Right lobe of liver (tissue), 6 donors: ENCODE measurements at places on chromosomes 16 and 17. TPM values are rescaled to one million over a fixed set of nuclear protein-coding genes. Genes with fewer than 3 reads are reported as not detected.
A peak's percentile ranks its signal among the peaks of the same experiment; 100 is the strongest.

DNA sequence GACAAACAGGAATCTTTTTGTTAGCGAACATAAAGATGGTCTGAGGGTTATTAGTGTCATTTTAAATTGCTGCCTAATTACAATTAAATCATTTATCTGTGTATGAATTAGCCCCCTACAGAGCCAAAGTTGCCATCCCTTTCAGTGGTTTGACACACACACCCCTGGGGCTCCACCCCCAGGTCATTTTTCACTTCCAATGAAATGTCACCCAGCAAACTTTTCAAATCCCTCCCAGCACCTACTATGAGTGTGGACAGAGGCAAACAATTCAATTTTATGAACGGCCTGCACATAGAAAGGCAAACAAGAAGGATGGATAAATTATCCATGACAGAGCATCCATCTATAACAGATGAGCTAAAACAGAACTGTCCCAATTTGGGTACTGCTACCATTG, 2.4 kb downstream of the MYH10 start:
- no peak for DNase-seq

GRCh38 chr16:894841-895240, 75.9 kb downstream of the LMF1 start:
- DNase-seq = no peak

DNA sequence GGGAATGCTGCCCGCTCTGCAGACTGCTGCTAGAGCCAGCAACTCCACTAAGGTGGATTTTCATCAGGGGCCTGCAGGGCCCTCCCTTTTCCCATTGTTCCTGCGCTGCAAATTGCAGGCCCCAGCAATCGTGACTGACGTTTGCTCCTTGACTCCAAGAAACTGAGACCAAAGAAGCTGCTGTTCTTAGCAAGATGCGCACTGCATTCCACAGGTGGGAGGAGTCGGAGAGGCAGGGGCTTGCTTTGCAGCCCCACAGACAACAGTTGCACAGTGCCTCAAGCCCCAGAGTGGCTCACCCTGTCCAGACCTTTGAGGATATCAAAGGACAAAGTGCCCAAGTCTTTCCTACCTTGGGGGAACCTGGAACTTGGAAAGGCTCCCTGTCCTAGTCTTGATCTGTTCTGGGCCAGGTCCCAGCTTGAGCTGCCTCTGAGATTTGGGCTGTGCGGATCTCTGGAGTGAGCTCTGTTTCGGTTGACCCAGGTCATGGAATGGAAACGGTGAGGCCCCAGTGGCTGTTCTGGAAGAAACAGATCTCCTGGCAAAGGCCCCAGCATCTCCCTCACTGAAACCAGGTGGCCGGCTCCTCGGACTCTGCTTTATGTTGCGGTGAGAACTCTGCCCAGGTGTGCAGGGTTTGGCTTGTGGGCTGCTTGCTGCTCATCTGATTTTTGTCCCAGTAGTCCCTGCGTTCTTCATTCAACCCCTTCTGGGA, 24.9 kb downstream of the PLCD3 start:
- no peak for DNase-seq

- DNase-seq = no peak
These were observed 5.8 kb downstream of the CRHR1 start for GRCh38 chr17:45789874-45790273.

DNA sequence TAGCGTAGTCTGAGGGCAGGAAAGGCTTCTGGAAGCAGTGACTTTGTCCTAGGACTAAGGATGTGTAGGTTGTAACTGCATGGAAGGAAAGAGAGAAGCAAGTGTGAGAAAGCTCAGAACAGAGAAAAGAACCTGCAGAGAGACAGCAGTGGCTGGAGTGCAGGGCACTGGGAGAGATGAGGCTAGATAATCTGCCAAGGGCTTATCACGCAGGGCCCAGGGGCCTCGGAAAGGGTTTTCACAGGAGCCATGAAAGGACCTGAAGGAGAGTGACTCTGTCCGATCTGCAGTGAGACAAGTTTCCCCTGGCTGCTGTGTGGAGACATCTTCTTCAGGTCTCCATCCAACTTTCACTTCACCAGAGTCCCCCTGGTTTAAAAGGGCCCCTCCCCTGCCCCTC, 7.1 kb upstream of the SRCAP start:
- no peak for DNase-seq

- no peak for DNase-seq
These were observed 22.7 kb downstream of the MYO1D start for GRCh38 chr17:32854207-32854606.

DNA sequence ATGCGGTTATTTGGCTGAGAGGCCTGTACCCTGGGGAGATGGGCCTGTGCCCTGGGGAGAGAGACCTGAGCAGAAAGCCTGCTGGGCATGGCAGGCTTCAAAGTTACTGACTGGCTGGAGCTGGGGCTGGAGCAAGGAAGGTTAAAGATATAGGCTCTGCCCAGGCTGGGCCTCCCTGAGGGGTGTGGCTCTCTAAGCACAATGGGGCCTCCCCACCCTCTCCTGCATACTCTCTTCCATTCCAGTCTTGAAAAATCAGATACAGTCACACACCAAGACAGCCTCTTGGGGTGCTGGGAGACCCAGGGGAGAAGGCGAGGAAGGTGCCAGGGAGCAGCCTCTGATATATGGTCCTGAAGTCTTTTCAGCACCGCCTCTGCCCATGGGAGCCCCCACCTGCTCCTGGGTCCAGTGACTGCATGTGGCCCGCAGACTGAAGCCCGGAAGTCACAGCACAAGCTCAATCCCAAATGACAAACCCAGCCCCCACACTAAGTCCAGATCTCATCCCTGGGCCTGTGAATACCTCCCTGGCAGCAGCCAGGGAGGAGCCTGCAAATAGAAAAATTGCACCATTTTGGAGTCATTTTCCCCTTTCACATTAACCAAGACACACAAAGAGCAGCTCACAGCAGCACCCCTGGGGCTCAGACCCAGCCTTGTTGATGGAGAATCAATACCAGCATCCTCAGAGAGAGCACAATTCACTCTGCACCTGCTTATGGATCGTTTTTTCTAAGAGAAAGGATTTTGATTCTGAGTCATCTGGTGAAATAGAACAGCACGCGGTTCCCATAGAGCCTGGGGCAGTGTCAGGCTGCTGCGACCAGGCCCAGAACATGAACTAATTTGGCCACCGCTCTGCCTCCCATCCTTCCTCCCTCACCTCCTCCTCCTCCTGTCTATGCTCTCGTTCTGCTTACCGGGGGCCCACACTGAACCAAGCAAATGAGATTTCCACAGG, 25.6 kb upstream of the CACNG1 start:
- DNase-seq = no peak

- no peak for DNase-seq
These were observed 68.6 kb downstream of the CCT6B start for GRCh38 chr17:34892461-34893249.

DNA sequence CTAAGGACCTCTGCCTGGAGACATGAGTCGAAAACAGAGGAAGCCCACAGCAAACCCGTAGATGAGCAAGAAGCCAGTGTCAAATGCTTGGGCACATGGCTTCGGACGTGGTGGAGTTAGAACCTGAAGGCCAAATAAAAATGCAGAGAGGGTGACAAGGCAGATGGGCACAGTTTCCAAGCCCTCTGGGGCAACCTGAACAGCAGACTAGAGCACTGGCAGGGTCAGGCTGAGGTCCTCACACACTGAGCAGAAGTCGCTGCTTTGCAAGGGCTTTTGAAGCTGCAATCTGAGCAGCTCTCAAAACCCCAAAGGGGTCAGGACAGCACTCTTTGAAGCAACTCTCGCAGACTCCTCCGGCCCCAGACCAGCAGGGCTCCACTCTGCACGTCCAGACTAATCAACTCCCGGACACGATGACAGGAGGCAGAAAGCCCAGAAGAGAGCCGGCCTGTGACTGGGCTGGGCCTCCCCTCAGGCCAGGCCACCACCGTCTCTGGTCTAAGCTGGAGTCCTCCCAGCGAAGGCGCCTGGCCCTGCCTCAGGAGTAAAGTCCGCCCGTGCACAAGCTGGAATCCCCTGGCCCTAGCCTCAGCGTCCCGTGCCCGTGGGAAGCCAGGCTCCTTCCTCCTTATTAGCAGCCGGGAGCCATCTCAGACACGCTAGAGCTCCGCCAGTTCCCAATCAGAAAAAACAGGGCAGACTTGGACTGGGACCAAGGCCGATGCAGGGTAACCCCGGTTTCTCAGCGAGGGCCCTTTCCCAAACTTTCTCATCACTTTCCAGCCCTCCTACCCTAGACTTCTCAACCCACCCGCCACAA, 924 bp downstream of the SMARCD2 start:
- peak; percentile 83 for DNase-seq

- DNase-seq = no peak
These were observed 4.4 kb downstream of the TPSAB1 start for GRCh38 chr16:1244881-1245280.

DNA sequence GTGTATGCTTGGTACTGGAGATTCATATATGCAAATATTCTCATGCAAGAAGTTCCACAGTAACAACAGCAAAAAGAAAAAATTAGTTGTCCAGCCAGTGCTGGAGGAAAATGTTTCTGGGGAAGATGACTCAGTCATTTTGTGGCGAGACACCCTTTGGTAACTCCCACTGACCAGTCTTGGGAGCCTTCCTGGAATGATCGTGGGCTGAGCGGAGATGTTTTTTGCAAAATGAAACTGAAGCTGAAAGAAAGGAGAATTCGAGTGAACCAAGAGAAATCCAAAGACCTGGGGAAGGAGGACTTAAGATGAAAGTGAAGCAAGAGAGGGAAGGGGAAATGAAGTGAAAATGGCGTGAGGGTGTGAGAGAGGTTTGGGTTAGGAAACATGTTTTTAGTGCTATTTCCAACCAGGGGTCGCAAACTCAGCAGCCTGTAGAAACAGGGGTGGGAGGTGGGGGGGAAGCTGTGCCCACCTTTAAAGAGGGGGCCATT, 5.2 kb downstream of the ITPRIPL2 start:
- no peak for DNase-seq

DNA sequence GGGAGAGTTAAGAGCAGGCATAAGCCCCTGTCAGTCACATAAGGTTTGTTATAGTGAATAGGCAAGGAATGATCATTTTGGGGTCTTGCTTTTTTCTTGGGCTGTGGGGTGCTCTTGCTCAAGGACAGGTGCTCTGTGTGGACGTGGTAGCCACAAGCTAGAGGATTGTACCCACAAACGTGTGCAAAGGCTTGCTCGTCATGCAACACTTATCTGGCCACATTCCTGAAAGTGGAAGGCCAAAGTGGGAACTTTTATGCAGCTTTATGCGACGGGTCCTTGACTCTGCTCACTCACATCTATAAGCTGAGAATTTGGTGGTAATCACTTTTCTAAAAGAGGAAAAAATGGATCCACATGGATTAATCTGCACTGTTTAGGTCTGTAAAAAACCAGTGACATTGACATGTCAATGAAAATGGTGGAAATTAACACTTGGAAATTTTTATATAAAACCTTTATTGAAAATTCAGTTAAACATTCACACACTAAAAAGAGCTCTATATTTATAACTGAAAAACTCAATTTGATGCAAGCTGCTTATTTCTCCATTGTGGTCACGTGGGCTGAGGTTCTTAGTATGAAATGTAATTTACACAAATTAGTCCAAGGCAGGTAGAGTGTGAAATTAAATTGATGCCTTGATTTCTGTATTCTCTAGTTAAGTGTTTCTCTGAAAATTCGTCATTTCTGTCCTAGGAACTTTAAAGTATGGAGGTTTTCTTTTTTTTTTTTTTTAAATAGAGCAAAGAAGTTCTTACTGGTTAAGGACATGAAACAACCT, 162.3 kb downstream of the MSI2 start:
- no peak for DNase-seq

DNA sequence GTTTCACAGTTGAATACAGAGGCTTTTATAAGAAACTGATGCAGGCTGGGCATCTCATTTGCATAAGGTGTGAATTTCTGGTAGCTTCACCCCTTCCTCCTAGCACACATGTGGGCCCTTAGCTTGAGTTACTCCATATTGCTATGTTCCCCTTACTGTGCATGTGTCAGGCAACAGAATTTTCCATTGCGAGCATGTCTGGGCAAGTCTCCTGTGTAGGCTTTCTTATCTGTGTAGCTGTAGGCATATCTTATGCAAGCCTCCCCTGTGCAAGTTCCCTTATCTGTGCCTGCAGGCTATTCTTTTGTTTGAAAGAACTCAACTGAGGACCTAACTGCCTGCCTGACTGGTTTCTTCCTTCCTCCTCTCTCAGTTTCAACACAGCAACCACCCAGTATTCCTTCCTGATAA, 597.4 kb upstream of the CDH5 start:
- DNase-seq = no peak

- no peak for DNase-seq
These were observed 4.8 kb downstream of the B9D1 start for GRCh38 chr17:19357761-19358160.

DNA sequence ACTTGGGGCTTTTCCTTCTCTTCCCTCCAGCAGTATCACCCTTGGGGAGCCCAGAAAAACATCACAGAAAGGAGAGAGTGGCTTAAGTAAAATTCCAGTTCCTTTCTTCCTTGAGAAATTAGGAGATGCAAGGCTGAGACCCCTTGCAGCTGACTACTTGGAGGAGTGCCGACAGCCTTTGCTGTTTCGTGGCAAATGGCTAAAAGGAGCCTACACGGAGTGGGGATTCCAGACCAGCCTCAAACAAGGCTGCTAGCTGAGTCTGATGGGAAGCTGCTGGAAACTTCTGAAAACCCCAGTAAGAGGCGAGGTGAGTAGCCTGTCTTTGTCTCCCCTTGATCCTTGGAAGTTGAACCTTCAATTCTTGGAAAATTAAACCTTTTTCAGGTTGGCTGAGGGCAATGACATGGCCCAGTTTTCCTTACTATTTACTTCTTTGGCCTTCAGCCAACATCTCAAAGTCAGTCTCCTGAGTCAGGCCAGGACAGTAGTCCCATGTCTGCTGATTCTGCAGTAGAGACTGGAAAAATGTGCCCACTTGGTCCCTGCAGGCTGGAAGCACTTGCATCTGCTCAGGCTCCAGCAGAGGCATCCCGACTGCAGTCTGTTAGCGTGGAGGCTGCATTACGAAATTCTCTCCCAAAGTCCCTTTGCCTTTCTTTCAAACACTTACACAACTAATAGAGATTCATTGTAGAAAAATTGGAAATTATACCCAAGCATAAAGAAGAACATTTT, 23.4 kb downstream of the SMIM36 start:
- no peak for DNase-seq

DNA sequence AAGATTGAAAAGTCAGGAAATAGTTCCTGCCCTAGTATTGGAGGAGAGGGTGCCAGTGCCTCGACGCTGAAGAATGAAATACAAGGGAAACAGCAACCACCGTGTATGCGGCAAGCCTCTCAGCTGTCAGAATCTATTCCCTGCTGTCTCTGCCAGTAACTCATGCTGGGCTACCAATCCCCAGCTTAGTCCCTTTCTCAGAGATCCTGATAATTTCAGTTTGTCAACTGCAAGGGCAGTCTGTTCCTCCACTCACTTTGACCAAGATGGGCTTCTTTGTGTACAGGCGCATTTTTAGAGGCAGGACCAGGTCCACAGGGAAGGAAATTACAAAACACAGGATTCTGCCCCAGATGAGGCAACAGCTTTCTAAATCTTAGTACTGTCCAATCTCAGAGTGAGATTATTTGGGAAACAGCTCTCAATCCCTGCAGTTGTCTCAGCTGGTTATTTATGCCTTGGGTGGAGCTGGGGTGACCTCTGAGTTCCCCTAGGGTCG, 1.3 kb downstream of the NQO1 start:
- no peak for DNase-seq

- no peak for DNase-seq
These were observed 1.0 kb downstream of the SLC16A6 start for GRCh38 chr17:68289936-68290267.

MLST8 gene
- 13.1 TPM for total RNA-seq

LHX1 gene
- total RNA-seq = not detected

METRN gene
- total RNA-seq = 18.6 TPM

FBXL16 gene
- 2.3 TPM for total RNA-seq

ABCC12 gene
- not detected for total RNA-seq

OR3A3 gene
- not detected for total RNA-seq

OTOP3 gene
- total RNA-seq = not detected

KRTAP2-3 gene
- total RNA-seq = not detected

TPPP3 gene
- total RNA-seq = 0.65 TPM

SPEM3 gene
- total RNA-seq = not detected

SOX8 gene
- total RNA-seq = not detected

WFIKKN1 gene
- 0.61 TPM for total RNA-seq
